ENCODE measurements at places on chromosomes 12 and 14. TPM values are rescaled to one million over a fixed set of nuclear protein-coding genes. Genes with fewer than 3 reads are reported as not detected.

HAL gene
- total RNA-seq: 1.1 TPM

DNA sequence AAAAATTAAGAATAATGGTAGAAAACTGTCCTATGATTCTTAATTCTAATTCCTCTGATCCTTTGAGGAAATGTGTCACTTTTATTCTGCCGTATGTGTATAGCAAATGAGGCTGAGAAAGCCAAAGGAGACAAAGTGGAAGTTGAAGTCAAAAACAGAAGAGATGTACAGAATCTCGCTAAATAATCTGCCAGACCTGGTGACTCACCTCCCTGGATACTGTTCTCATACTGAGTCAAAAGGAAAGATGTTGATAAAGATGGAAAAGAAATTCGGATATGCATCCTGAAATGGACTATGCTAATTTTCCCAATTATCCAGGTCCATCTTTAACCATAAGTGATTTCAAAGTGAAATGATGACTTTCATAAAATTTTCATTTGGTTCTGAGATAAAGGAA, 92.5 kb downstream of the DUSP6 start:
- DNase-seq: no peak

SOX5 gene
- 1.1 TPM for total RNA-seq

DNA sequence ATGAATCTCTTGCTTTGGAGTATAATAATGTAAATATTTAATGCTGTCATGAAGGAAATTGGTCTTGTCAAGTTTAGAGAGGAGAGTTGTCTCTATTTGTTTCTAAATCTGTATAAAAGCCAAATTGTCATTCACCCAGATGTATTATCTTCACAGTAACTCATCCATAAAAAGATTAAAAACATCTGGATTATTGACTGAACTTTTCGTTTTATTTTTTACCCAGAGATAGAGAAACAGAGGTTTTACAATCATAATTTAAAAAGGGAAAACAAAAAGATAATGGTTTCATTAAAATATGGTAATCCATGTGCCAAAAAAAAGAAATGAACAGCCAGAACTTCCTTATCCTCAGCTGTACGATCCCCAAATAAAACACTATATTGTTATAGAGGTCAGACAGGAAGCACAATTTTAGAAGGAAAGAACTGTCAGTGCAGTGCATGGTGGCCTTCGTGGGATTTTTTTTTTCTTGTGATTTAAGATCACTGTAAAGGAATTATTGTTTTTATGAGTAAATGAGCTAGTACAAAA, 125.9 kb downstream of the ACSS3 start:
- no peak for DNase-seq

DNA sequence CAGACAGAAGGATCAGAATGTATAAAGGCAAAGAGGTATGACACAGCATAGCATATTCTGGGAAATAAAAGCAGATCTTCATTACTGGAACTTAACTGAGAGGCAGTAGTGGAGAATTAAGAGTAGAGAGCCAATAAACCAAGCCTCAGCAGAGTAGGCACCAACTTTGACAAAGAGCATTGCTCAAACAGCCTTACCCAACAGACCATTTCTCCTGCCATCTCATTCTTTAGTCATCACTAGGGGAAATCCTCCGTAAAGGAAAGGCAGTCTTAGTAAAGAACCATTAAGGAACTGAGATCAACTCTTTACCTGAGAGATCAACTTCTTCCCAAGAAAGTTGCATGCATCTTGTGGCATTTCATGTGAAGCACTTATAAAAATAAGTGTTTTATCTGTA, 36.6 kb downstream of the SENP1 start:
- no peak for DNase-seq

DNA sequence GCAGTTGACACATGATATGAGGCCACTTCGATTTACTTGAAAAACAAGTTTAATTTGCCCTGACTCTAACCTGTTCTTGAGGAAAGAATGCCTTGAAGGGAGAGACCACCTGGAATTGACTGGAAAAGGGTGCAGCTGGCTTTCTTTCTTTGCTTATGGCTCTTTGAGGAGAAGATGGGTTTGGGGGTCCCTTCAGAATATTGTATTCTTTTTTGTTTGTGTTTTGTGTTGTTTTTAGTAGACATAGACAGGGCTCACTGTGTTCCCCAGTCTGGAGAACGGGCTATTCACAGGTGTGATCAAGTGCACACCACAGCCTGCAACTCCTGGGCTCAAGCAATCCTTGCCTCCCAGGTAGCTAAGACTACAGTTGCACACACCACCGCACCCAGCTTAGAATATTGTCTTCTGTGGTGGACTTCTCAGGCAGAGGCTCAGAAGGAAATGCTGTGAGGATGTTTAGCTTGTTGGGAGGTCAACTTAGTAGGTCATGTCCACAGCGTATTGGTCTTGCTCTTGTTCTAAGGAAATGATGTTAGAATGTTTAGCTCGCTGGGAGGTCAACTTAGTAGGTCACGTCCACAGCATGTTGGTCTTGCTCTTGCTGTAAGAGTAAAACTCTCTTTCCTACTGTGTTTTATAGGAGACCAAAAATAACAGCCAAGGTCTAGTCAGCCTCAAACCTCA, 1.5 kb upstream of the NRL start:
- no peak for DNase-seq

SMIM41 gene
- 0.58 TPM for total RNA-seq

DNA sequence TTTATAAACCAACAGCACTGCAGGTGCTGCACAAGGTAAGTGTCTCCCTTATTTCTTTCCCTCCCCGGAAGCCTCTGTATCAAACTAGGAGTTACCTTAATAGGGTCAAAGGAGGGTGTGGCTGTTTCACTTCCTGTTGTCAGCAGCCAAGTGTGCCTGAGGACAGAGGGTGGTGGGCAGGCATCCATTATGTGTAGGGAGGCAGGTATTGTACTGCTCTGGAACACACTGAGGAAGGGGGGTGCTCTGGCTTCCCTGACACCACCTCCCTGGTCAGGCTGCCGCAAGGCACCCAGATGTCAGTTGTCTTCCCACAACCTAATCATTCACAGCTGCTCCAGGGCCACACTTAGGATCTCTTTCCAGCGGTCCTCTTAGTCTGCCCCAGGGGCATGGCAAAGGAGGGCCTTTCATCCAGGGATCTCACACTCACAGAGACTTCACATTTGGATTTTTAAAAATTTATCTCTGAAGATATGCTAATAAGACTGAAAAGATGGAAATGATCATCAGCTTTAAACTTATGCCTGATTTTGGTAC, 132.0 kb upstream of the ARHGAP5 start:
- peak; percentile 70 for DNase-seq

DNA sequence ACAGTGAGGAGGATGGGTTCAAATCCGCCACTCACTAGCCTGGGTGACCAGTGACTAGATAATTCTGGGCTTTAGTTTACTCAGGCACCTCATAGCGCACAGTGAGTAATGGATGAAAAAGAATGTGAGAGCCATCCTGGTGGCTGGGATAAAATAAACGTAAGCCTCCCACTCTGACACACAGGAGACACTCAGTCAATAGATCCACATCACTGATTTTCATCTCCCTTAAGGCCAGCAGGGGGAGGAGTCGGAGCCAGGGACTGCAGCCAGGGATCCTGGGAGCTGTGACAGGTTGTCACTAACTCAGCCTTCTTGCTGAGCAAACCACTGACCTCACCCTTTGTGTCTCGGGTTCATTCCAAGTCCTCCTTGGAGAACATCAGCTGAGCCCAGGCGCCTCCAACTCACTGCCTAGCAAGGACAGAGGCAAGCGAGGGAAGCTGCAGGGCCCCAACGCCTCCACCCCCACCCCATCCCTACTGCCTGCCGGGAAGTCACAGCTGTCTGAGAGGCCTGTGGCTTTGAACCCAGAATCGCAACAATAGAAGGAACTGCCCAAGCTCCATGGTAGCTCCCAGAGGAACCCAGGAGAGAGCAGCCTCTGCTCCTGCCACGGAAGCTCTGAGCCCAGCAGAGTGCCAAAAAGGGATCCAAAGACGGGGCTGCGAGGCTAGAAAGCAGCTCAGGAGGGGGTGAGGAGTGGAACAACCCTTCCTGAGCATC, 30.7 kb downstream of the PXN start:
- DNase-seq: peak; percentile 74

Data from colonic mucosa (tissue), 4 donors.